AG04450 (cell line): ENCODE measurements at places on chromosomes 5 and 9.

- no peak for DNase-seq
Observed at GRCh38 chr5:90037646-90038045, 371.9 kb downstream of the CETN3 start.

- DNase-seq, result peak; percentile 80
Observed at GRCh38 chr5:14208071-14209021, 65.2 kb downstream of the TRIO start.

DNA sequence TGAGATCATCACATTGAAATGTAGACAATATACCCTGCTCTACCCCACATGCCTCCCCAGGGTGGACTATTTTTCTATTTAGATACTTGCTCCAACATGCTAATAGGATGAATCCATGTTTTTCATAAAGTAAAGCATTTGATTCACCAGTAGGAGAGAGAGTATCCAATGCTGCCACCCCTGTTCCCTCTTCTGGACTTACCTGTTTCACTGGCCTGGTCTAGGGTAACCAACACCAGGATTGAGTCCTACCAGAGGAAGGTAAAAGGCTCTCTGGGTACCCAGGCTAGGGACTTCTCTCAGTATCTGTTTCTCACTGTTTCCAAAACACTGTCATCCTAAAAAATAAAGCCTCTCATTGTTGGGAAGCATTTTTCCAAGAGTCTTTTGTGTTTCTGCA lies 30.2 kb upstream of the GABRP start:
- DNase-seq, result no peak

DNA sequence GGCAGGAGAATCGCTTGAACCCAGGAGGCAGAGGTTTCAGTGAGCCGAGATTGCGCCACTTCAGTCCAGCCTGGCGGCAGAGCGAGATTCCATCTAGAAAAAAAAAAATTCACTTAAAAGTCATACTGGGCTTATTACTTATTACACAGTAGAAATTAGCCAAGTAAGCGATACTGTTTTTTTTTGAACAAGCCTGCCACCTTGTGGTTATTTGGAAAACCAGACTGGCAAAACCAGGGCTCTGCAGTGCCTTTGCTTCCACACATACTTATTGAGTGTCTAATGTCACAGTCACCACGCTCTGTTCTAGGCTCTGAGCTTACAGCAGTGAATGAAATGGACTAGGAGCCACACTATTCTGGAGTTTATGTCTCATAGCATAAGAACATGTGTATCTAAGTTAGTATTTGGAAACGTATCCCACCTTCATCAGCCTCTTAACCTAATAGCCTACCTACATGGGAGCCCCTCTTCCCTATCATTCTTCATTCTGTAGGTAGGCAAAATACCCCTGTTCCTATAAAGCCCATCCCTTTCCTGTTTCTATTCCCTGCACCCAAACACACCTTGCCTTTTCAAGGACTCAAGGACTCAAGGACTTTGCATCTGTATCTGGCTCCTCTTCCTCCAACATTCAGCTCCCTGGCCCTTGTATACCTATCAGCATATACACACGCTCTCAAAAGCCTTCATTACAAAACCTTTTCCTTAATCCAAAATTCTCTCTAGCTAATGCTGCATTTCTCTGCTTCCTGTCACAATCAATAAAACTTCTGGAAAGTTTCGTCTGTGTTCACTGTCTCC lies 13.9 kb upstream of the BASP1 start:
- no peak for DNase-seq

GRCh38 chr5:54309276-54309675 lies 1.1 kb downstream of the ARL15 start:
- no peak for DNase-seq

DNA sequence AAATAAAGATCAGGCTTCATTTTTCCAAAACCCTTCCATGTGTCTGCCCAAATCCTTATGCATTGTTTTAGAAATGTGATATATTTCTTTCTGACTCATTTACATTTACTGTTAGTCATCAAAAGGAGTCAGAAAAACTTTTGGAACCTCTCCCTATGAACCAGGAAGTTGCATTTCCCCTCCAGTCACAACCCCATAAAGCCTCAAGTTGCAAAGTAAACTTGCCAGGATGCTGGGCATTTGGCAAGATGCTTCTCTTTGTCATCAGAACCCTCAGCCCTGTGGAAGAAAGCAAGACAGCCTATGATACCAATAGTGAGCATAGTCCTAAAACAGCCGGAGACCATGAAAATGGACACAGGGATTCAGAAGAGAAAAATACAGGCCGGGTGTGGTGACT lies 84.2 kb downstream of the MUSK start:
- peak; percentile 83 for DNase-seq

DNA sequence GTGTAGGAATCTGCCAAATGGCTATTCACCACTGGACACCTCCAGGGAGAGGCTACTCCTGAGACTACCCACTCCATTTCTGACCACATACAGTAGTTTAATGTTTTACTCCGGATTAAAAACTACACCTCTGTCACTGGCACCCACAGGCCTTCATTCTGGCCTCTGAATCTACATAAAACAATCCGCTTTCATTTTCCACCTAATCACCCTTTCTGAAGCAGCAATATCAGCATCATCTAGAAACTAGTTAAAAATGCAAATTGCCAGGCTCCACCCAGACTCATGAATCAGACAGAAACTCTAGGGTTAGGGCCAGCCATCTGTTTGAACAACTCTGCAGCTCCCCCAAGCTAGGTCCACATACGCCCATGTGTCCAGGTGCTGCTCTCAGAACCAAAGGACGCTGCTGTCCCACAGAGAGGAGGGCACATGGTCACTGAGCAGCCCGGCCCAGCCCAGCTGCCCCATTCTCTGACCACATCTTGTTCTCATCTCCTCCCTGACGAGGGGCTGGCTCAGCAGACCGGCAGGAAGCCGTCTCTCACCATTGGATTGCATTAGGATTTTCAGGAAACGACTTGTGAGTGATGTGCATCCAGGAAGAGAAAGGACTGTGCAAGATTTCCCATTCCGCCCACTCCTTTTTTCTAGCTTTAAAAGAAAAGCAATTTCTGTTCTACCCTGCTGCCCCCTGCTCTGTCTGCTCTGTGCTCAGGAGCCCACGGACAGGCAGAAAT lies 34.7 kb downstream of the ADAM19 start:
- DNase-seq, result no peak

- peak; percentile 46 for DNase-seq
Observed at GRCh38 chr5:81626524-81626923, 124.4 kb downstream of the SSBP2 start.

- no peak for DNase-seq
Observed at GRCh38 chr5:79876456-79876855, 114.6 kb downstream of the MTX3 start.

DNA sequence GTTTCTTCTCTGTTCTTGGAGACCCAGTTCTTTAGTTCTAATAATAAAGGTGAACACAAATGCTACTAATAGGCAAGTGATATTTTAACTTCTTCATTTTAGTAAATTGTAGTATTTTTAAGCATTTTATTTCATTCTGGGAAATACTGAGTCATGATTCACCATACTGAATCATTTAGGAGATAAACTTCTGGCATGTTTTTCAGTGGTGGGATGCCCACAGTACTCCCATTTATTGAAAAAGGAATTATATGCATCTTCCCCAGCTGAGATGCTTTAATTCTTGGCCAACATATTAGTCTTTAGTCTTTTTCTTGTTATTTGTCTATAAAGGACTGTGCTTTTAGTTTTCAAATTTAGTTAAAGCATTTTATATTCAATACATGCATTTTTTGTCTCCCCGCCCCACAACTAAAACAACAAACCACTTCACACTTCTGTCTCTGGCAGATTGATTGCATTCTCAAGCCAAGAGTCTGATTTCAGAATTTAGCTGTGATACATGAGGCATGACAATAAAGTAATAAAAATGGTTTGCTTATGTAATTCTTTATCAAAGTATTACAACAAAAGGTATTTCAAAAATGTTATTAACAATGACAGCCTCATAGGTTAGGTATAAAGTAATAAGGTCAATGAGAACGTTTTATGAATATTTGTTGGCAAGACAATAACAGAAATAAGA lies 125.2 kb upstream of the CDH18 start:
- DNase-seq, result no peak

DNA sequence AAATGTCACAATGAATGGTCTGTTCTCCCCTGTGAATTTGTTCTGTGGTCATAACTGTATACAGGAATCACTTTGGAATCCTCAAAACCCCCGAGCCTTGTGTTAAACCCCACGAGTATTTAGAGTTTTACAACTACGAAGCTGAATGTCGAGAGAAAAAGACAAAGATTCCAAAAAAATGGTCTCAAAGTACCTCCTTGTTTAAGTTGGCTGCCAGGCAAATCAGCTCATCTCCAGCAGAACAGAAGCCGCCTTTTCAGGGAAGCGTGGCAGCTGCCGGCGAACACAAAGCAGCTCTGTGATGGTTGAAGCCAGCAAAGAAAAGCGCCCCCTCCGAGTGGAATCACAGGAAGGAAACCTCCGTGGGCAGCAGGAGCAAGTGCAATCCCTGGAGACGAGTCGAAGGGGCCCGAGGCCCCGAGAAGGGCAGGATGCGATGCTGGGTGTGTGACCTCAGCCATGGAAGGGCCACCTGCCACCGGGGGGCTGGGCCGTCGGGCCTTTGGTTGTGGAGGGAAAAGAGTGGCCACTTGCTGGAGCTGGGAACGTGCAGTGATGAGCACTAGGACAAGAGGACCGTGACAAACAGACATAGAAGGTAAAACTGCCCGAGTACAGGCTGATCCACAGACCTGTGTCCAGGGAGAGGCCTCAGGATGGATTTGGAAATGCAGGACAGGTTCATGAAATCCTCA lies 706.4 kb downstream of the SEMA5A start:
- DNase-seq, result no peak

GRCh38 chr5:147245381-147246165 lies 10.7 kb downstream of the STK32A start:
- no peak for DNase-seq

- no peak for DNase-seq
Observed at GRCh38 chr5:135759149-135759784, 75.2 kb upstream of the SLC25A48 start.

DNA sequence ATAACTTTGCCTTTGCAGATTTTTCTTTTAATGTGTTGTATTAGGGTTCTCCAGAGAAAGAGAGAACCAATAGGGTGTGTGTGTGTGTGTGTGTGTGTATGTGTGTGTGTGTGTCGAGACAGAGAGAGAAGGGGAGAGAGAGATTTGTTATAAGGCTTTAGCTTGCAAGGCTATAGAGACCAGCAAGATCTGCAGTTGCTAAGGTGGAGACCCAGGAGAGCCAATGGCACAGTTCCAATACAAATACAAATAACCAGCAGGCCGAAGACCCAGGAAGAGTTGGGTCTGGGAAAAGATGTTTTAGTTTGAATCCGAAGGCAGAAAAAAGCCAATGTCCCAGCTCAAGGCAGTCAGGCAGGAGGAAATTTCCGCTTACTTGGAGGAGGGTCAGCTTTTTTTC lies 23.0 kb downstream of the TMOD1 start:
- no peak for DNase-seq

DNA sequence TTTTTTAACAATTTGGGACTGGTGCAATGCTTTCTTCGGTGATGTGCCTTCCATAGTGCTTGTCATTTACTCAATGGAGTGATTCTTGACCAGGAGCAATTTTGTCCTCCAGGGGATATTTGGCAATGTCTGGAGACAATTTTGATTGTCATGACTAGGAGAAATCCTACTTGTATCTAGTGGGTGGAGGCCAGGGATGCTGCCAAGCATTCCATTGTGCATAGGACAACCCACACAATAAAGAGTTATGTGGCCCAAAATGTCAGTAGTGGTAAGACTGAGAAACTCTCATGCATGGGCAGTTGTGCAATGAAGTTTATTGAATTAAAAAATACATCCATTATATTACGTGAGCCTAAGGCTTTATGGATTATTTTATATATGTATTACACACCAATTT lies 70.5 kb downstream of the FOCAD start:
- DNase-seq, result no peak

DNA sequence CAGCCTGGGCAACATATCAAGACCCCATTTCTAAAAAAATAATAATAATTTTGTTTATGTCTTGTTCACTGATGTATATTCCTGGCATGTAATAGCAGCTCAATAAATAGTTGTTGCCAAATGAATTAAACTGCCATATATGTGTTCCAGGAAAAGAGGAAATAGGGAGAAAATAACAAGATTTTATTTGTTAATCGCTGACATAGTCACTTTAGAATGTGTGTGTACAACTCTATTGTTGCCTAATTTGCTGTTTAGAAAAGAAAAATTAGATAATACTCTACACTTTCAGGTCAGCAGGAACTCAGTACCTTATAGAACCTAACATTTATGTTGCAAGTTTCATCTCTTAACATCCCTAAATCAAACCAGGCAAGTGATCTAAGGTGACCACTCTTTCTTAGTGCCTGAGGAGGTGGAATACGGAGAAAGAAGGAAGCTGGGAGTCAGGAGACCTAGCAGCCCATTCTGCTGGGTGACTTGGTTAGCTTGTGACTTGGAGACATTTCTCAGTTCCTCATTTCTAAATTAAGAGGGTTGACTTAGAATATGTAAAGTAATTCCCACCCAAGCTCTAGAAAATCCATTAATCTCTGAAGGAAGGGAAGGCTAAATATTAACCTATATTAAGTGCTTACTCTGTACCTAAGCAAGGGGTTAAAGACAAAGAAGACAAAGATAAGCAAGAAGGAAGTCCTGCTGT lies 110.3 kb upstream of the IQGAP2 start:
- DNase-seq, result no peak

DNA sequence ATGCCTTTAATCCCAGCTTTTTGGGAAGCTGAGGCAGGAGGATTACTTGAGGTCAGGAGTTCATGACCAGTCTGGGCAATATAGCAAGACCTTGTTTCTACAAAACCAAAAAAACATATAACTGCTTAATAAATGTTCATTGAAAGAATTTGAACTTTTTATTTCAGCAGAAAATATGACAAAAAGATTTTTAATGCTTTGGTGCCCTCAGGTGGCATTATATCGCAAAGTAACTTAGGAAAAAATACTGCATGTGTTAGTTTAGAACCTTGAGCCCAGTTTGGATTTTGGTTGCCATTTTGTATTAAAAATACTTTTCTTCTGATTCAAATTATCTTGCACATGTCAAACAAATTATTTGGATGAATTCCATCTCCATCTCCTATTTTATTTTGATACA lies 103.2 kb downstream of the GPBP1 start:
- DNase-seq, result no peak

DNA sequence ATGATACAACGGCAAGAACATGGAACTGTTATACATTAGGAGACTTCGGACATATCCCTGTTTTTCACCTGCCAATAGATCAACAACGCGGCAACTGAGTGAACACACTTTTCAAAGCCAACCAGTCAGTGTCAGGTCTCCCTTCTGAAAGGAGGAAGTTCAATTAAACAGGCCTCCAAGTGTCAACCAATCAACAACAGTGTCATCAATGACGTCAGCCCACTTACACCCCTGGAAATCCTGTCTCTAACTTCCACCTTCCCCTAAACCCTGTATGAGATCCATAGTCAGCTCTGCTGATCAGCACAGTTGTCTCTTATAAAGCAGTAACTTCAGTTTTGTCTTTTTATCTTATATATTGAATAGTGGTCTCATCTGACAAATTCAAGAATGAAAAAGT lies 36.6 kb downstream of the DMRT3 start:
- no peak for DNase-seq

GRCh38 chr9:34654323-34655051 lies 2.5 kb downstream of the IL11RA start:
- DNase-seq, result no peak
